ENCODE measurements at places on chromosomes 11 and 22.
A peak's percentile ranks its signal among the peaks of the same experiment; 100 is the strongest.

- DNase-seq: no peak
These were observed 44.6 kb downstream of the FZD4 start for GRCh38 chr11:86910592-86910991.

GRCh38 chr11:9568854-9569587 is 4.4 kb upstream of the WEE1 start:
- peak; percentile 96 for DNase-seq

GRCh38 chr11:46305295-46305694 is 27.8 kb downstream of the CREB3L1 start:
- DNase-seq: peak; percentile 69

DNA sequence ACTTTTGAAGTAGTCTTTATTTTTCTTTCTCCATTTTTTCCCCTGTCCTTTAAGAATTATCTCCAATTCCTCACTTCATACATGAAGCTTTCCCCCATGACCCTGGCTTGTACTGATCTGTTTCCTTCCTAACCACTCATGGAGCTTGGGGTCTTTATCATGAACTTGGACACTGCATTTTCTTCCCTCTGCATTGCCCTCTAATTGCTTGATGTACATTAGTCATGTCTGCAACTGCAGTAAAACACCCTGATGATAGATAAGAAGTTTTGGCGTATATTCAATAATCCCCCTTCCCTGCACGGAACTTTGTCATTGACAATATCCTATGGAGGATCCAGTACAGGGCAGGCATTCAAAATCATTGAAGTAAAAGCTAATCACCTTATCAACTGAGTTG is 3.4 kb downstream of the HEPHL1 start:
- no peak for DNase-seq

GRCh38 chr11:75578977-75579376 is 16.9 kb downstream of the SERPINH1 start:
- peak; percentile 55 for DNase-seq

GRCh38 chr22:32353292-32353691 is 4.4 kb upstream of the RFPL3 start:
- DNase-seq: no peak

DNA sequence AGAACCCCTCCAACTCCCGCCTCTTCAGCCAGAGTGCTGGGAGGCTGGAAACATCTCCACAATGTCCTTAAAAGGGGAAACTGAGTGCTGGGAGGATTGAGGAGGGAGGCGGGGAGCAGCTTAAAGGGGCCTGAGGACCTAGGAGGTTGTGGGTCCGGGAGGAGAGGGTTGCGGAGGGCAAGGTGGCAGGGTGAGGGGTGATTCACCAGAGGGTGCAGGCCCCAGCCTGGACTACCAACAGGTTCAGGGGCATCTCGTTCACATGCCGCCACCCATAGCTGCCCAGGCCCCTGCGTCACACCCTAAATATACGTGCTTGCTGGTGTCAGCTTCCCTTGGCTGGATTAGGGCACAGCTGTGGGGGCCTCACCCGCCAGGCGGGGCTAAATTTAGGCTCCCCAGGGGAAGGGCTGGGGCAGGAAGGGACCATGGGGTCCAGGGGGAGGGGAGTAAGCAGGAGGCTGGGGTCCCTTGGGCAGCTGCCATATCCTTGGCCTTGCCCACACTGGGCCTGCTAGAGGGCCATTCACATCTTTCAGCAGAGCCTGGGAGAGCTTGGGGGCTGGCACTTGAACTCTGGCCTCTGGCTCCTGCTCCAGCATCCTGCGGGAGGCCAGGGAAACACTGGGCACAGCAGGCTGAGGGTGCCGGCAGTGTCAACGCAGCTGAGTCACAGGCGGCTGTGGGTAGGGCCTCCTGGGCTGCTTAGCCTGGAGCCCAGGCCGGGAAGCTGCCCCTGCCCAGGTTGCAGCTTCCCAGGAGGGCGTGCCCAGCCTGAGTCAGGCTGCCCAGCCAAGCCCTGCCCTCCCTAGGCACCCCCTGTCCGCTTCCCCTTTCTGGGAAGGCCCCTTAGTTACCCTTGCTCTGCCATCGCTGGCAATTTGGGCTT is 1.3 kb downstream of the EHBP1L1 start:
- no peak for DNase-seq

DNA sequence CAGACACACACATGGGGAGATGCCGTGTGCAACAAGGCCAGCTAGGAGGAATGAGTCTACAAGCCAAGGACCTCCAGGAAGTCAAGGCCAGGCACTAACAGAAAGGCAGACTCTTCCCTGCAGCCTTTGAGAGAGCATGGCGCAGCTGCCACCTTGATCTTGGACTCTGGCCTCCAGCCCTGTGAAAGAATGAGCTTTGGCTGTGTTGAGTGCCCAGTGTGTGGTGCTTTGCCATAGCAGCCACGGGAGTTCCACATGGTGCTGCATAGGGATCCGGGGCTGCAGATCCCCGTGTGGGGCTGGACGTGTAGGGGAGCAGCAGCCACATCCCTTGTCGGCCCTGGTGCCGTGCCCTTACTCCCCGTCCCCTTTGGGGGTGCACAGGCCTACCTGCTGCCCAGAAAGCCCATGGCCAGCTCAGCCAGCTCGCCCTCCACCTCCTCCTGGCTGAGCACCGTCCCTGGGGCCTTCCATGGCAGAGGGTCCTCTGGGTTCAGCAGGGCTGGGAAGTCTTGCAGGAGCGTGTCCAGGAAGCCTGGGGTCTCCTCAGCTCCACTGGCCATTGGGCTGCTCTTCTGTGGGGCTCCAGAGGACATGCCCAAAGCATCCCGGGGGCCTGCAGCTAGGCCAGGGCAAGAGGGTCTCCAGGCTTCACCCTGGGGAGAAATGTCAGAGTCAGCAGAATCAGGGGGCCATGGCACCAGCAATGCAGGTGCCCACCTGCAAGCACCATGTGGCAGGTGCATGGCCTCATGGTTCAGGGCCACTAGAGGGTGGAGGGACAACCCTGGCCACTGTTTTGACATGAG is 7.0 kb downstream of the PPM1F start:
- DNase-seq: no peak

GRCh38 chr11:3989921-3990290 is 104.7 kb upstream of the RRM1 start:
- DNase-seq: no peak

- DNase-seq: no peak
These were observed 149.4 kb upstream of the NCAM1 start for GRCh38 chr11:112811783-112812182.
